Lower lobe of right lung (tissue), 2 donors: ENCODE measurements at places on chromosomes 12 and 14.
A peak's percentile ranks its signal among the peaks of the same experiment; 100 is the strongest.

- DNase-seq = no peak
These were observed 38.4 kb upstream of the CEP83 start for GRCh38 chr12:94498073-94498472.

GRCh38 chr14:55127460-55127951 lies 1.5 kb upstream of the LGALS3 start:
- no peak for DNase-seq

DNA sequence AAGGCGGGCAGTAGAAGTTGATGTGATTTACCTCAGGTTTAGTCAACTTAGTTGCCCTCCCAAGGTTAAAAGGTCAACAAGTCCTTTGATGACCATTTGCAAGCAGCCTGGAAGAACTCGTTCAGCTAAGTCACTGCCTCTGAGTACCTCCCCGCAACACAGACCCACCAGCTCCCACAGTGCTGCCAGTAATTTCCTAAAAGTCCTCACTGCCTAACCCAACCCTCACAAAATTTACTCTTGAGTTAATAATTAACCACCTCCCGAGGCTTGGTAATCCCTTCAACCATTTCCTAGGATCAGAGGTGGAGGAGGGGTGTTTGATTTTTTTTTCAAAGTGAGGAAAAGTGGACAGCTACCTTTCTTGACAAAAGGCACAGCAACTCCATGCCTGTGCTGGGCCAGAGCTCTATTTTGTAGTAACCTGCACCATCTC lies 55.8 kb downstream of the MAP3K9 start:
- peak; percentile 58 for DNase-seq

DNA sequence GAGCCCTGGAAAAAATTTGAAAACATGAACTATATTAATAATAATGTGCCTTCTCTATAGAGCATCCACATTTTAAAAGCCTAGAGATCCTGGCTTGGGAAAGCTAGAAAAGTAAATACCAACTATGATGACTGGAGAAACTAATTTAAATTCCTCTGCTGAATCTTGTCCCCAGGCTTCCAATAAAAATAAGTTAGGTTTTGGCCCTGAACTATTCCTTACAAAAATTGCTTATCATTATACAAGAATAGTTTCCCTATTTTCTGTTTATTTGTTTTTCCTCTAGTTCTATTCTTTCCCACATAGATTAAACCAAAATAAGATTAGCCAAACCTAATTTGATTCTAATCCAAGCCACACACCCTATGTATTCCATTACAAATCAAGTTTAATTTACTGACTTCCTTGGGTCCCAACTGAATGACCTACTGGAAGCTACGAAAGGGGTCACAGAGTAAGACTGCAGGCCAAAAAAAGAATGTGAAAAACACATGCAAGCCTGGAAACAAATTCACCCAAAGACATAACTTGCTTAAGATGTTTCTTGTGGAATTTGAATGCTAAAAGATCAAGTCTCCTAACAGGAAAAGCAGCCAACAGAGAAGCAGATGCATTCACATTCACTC lies 133.0 kb downstream of the PAWR start:
- no peak for DNase-seq

- DNase-seq = no peak
These were observed 12.8 kb upstream of the MLEC start for GRCh38 chr12:120674097-120674636.

DNA sequence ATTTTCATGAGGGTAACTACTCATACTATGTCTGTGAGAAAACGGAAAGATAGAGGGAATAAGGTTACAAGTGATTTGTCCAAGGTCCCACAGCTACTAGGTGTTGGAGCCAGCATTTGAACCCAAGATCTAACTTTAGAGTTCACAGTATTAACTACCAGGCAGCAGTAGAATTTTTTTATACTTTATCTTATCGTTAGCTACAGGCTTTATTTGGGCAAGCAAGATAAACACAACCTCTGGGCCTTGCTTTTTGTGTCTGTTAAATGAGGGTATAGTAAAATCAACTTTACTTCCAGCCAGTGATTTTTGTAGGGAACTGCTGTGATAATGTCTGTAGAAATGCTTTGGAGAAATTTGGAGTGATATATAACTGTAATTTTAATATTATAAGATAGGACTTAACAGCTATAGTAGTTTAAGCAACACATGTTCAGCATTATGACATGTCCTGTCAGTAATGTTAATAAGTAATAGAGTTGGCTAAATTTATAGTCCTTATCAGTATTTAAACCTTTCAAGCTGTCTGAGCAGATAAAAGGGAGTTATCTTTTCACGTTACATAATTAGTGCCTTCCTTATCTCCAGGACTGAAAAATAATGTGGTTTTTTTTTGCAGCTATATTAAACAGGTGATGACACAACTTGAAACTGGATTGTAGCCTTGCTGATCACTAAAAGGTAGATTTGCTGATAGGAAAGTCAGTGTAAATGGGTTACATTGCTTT lies 12.8 kb downstream of the LEMD3 start:
- DNase-seq = no peak

DNA sequence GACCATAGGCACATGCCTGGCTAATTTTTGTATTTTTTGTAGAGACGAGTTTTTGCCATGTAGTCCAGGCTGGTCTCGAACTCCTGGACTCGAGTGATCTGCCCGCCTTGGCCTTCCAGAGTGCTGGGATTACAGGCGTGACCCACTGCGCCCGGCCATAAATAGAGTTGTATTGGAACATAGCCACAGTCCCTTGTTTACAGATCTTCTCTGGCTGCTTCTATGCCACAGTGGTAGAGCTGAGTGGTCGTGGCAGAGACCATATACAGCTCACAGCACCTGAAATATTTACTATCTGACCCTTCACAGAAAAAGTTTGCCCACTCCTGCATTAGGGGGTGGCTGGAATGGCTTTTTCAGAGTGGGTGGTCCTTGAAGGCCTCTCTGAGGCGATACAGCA lies 28.0 kb upstream of the TSPAN9 start:
- DNase-seq = no peak

- DNase-seq = no peak
These were observed 104.9 kb upstream of the C14orf180 start for GRCh38 chr14:104474495-104475213.

GRCh38 chr12:78441737-78442453 lies 422.7 kb upstream of the SYT1 start:
- no peak for DNase-seq

DNA sequence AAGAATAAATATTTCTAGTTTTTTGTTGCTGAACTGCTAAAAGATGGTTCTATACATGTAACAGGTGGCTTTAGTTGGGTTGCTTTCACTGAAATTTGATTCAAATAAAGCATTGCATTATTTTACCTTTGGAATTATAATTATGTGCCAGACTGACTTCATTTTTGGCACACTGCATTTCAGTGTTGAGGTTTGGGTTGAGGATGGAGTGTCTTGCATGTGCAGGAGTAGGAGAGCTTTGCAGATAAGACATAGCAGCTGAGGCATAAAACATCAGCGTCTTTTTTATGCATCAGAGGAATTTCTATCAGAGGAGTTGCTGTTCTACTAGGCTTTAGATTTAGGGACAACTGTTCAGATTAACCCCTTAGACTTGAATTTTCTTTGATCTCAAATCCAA lies 17.2 kb downstream of the SAMD4A start:
- no peak for DNase-seq

GRCh38 chr12:87302126-87302745 lies 727.0 kb downstream of the C12orf50 start:
- no peak for DNase-seq

GRCh38 chr12:30985814-30986452 lies 59.4 kb downstream of the TSPAN11 start:
- peak; percentile 59 for DNase-seq

DNA sequence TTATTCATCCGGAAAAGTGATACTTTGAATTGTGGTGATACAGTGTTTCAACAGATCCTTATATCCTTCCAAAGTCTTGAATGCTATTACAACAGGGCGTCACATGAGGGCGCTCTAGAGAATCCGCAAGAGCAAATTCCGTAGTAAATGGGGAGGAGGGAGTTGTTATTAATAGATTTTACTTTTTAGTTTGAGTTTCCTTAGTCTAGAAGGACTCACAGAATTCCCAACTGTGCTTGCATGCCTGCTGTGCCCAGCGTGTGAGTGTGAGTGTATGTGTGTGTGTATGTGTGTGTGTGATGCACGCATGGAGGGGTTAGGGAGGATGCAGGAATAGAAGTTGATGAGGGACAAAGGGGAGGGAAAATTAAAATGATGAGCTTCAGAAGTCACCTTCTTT lies 375.3 kb downstream of the C12orf75 start:
- DNase-seq = no peak

- no peak for DNase-seq
These were observed 122.7 kb upstream of the FAR2 start for GRCh38 chr12:29026419-29026818.

DNA sequence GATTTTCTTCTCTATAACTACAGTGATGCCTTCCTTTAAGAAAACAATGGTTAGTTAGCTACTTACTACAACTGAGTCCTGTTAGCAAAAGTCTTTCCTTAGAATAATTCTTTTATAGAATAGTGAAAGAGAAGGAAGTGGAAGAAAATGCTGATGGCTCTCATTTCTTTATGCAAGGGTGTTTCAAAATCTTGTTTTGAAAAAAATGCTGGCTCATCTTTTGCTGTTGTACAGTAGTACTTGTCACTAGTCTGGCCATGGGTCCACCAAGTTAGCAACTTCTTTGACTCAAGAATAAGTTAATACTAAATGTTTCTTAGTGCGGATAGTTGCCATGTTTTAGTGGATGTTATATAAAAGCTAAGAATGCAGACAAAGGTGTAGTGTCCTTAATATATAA lies 225.4 kb downstream of the PTPRO start:
- DNase-seq = no peak

DNA sequence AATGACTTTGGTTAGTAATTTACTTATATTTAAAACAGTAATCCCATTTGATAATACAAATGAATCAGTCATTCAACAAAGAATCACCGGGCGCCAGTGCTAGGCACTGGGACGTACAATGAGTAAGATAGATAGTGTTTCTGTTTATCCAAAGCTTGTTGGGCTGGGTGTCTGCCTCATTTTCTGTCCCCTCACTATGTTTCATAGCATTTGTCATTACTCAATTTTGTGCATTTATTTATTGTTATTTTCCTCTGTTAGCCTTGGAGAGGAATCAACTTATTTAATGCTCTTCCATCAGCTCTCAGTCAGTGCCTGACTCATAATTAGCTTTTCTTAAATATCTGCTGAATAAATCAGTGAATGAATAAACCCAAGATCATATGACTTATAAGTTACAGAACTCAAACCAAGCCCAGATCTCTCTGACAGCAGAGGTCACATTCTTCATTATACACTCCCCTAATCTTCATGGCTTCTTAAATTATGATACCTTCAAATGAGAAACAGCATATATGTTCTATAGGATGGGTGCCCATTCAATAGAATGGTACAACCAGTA lies 86.2 kb downstream of the TSPAN8 start:
- DNase-seq = no peak

DNA sequence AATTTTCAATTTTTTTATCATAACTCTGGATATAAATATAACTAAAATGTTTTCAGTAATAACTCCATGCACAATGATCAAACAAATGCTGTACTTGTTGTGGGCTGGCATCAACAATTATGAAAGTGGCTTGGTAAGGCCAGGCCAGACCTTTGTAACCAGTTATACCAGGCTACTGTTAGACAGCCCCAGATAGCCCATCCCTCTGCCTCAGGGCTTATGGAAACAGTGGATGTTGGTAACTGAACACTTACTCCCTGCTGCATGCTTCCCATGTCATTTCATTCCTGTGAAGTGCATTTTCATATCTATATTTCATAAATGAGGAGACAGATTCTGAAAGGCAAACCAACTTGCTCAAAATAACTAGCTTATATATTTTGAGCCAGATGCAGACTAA lies 195.0 kb downstream of the SYT1 start:
- no peak for DNase-seq

DNA sequence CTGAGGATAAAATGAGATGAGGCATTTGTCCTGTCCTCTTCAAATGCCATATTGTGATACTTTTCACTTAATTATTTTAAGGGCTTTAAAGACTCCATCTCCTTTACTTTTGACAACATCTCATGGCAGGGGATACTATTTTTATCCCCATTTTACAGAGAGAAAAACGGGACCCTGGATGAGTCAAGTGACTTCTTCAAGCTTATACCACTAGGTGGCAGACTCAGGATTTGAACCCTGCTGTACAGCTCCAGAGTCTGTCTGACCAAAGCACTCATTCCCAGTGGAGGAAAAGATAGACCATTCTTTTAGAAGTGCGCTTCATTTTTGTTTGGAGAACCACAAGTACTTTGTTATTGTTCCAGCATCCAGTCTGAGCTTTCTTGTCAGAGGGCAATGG lies 1.7 kb upstream of the SMOC1 start:
- DNase-seq = no peak

GRCh38 chr12:113030875-113031525 lies 25.5 kb upstream of the DTX1 start:
- DNase-seq = no peak

- no peak for DNase-seq
These were observed 18.6 kb upstream of the MDM1 start for GRCh38 chr12:68350753-68351152.

- DNase-seq = no peak
These were observed 53.9 kb downstream of the DYNC1H1 start for GRCh38 chr14:102018251-102018650.

DNA sequence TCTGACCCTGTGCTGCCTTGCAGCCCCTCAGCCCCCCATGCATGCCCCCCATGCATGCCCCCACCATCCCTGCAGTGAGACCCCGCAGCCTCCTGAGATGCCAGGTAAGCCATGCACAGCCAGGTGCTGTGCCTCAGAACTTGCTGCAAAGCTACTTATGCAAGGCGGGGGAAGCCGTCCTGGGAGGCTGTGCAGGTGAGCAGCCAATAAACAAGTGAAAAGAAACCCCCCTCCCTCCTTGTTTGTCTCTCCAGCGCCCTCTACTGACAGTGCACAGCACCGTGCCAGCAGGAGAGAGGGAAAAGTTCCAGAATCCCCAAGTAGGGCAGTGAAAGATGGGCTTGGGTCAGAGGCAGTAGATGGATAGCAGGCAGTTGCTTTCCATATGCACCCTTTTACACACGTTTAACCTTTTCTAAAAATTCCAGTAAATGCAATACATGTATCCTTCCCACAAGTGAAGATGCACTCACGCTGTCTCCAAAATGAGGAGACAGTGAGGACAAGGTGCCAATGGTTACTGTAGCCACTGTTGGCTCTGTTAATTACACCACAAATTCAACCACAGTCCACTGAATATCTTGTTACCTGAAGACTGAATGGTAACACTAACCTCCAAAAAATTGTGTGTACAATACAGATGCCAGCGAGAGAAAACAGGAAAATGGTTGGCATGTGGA lies 18.0 kb downstream of the TNFAIP2 start:
- peak; percentile 62 for DNase-seq

DNA sequence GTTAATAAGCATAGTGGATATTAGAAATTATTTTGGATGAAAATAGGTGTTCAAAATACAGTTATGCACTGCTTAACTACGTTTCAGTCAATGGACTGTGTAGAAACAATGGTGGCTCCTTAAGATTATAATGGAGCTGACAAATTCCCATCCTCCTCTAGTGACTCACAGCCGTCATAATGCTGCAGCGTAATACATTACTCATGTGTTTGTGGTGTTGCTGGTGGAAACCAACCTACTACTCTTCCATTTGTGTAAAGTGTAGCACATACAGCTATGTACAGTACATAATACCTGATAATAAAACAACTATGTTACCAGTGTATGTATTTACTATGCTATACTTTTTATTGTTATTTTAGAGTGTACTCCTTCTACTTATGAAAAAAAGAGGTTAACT lies 111.2 kb upstream of the TMCC3 start:
- no peak for DNase-seq

- no peak for DNase-seq
These were observed 21.5 kb downstream of the ALDH2 start for GRCh38 chr12:111788178-111788654.

- DNase-seq = no peak
These were observed 242.5 kb downstream of the RBM19 start for GRCh38 chr12:113723631-113724030.

GRCh38 chr14:64722842-64723447 lies 18.7 kb downstream of the PLEKHG3 start:
- no peak for DNase-seq
